ENCODE measurements at places on chromosomes 2 and 18.

GRCh38 chr2:31413025-31413424 is 1.5 kb downstream of the XDH start:
- DNase-seq = no peak

DNA sequence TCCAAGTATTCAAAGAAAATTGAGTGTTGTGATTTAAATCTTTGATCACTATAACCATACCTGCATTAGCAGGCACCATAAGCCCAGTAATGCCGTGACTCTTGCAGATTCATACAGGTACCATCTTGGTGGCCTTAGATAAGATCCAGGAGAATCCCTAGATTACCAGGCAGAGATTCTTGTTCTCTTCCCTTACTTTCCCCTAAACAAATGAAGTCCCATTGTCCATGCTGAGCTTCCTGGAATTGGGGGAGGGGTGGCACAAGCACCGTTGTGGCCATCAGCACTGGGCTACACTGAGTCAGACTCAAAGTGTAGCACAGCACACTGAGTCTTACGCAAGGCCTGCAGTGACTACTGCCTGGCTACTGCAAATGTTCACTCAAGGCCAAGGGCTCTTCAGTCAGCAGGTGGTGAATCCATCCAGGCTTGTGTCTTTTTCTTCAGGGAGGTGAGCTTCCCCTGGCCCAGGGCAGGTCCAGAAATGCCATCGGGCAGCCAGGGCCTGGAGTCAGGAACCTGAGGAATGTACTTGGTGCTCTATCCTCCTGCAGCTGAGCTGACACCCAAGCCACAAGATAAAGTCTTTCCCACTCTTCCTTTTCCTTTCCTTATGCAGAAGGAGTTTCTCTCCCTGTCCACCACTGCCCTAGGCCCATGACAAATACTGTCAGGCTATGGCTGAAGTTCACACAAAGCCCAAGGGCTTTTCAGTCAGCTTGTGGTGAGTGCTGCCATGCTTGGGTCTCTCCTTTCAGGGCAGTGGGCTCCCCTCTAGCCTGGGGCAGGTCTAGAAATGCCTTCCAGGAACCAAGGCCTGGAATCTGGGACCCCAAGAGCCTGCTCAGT is 52.6 kb downstream of the CD28 start:
- DNase-seq = no peak

GRCh38 chr2:239611222-239611795 is 210.5 kb upstream of the HDAC4 start:
- DNase-seq = no peak

DNA sequence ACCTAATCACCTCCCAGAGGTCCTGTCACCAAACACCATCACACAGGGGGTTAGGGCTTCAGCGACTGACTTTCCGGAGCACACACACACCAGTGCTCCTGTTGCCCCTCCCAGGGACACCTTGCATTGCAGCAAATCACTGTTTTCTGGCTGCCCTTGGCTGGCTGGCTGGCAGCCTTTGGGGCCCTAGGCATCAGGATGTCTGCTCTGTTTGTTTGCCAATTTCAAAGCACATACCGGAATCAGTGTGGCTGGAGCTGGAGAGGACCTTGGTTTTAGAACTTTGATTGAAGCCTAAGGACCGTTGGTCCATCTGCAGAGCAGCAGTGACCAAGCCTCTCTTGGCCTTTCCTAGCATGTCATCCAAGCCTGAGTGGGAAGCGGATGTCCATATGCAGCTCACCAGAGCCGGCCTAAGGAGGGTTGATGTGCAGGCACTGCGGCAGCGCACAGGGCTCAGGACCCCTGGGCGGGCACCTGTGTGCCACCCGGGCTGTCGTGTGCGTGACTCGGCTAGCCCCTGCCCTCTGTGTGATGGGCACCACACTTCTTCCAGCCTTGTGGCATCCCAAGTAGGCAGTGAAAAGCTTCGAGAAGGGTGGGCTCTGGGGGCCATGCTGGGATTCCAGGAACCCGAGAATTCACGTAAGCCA is 62.1 kb downstream of the GBX2 start:
- no peak for DNase-seq

- no peak for DNase-seq
These were observed 3.0 kb downstream of the FBXO41 start for GRCh38 chr2:73281244-73281643.

DNA sequence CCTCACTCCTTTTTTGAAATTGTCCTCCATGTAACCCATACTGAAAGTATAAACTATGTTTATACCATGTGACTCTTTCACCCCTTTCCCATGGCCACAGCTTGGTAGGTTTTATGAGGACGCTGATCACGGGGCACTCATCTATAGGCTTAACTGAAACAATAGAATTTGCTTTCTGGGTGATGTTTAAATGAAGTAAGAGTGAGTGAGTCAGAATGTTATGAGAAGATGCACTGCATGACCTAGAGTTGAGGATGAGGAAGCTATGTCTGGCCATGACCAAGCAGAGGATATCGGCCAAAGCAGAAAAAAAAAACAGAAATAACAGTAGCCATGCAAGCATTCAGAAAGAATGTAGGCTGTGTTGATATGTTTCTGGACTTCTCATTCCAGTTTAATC is 34.9 kb downstream of the SCN1A start:
- no peak for DNase-seq
